ENCODE measurements at places on chromosomes 5 and 9.

DNA sequence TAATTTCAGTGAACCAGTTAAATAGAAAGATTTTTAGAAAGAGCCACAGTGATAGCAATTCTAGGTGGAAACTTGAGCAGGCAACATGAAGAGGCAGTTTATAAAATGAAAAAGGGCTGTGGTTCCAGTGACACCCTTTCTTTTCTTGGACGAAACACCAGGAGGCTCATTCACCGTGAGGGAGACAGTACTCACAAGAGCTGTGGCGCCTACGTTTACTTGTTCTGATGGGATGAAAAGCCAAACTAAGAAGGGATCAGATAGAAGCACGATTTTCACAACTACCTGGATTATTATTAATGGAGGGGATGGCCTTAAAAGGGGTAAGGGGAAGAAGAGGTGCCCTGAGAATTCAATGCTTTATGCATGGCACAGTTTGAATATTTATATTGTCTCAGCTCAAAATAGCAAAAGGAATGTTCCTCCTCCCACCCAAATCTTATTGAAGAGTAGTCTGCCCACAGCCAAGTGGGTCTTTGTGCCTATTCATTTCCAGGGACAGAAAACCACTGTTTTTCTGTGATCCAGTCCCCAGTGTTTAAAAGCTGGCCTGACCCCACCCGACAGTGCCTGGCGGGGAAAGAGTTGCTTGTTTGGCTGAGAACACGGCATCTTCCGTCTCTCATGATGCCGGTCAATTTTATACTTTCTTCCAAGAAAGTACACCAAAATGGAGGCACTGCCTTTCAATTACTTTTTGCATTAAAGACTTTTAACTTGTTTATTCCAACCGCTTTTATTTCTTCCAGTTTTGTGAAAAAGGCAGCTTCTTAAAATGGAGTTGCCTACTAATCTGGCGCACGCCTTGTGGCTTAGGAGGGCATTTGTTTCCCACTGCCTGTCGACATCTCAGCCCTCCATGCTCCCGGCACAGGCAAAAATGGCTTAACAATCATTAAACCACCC is 51.9 kb downstream of the HABP4 start:
- DNase-seq, result no peak

DNA sequence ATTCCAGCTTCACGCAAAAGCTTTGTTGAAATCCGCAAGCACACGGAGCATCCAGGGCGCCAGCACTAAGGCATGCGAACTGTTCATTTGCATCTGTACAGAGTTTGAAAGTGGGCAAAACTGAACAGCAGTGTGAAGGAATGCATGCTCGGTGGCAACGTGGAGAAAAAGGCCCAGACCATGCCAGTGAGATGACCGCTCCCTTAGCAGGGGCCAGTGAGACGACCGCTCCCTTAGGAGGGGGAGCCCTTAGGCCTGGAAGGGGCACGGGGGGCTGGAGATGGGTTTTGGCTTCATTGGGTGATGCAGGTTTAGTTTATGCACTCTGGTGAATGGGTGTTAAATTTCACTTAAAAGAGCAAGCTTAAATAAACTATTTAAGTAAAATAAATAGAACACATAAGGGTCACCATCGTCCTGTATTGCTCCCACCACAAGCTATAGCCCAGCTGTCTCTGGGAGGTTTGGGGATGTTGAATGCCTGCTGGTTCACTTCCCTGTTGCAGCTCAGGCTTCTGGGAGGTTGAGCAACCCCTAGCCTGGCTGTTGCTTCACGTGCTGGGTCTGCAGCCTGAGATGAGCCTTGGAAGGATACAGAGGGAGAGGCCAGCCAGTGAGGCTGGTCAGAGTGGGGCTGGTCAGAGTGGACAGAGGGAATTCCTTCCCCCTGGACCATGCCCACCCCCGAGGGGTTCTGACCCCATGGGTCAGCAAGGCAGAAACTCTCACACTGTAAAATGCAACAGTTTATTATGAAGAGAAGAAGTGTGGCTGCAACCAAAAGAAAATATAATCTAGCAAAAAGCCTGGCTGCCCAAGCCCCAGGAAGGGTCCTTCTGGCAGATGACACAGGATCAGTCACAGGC is 4.6 kb upstream of the FCN1 start:
- no peak for DNase-seq

- no peak for DNase-seq
Observed at GRCh38 chr5:76855961-76856360, 6.1 kb downstream of the S100Z start.

DNA sequence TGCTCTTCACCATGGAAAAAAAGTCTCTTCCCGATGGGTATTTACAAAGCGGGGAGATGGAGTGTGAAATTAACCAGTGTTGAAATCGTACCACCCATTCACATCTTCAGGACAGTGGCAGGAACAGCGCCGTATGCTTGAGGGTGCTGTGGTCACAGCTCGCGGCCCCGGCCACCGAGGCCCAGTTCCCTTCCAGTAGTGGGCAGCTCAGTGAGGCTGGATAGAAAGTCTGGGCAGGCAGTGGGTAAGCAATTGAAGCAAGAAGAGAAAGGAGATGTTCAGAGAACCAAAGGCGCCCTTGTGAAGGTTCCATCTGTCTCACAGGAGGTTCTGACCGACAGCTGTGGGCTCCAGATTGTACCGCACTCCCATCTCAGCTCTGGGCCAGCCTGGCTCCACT is 59.1 kb downstream of the SECISBP2 start:
- no peak for DNase-seq

GRCh38 chr9:21804791-21805190 is 2.4 kb downstream of the MTAP start:
- no peak for DNase-seq

DNA sequence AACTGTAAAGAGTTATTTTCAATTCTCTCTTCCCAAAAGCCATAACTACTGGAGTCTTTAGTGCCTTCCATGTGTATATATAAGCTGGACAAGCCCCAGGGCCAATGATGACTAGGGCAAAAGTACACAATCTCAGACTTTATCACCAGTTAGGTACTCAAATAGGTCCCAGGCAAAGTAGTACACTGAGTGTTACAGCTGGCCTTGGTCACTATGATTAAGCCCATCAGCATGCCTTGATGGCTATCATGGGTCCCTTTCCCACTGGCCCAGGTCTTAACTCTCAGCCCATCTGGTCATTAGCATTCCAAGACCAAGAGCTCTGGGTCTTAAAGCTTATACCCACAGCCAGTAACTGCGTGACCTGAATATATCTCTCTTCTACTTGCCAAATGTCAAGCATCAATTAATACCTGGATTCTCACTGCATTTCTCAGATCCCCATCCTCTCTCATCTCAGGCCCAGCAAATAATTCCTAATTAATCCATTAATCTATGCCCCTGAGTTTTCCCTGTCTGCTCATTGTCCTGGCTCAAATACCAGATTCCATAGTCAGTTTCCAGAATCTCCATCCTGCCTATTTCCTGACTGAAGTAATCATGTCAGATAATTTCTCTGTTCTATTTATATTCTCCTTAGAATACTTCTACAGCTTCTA is 62.3 kb downstream of the NR6A1 start:
- no peak for DNase-seq

GRCh38 chr9:90114641-90115425 is 510.0 kb downstream of the GADD45G start:
- DNase-seq, result no peak

DNA sequence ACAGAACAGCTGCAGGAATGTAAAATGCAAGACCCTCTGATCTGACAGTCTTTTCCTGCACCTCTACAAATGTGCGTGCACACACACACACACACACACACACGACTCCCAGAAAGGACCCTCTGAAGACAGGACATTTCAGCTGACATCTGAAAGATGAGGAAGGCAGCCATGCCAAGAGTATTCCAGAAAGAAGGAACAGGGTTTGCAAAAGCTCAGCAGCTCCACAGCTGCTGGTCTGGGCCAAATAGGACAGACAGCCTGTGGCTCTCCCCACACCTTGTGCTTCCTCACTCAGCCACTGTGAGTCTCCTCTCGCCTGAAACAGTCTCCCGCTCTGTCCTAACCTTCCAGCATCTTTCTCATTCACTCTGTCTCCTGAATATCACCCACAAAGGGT is 189.0 kb downstream of the PALM2AKAP2 start:
- no peak for DNase-seq

DNA sequence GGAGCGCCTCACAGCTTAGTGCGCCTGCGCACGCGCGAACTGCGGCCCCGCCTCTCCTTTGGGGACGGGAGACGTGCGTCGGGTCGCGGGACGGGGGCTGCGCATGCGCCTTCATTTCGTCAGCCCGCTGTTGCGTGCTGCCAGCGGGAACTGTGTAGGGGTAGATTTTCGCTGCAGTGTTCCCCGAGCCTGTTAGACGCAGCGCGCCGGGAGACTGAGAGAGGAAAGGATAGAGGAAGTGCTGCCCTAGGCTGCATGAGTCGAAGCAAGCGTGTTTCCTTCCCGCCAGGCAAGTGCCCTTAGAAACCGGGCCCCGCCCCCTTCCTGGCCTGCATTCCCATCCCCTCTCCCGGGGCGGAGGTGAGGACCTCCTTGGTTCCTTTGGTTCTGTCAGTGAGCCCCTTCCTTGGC is 12.3 kb downstream of the ITGA1 start:
- DNase-seq, result peak; percentile 90

GRCh38 chr5:135373736-135374515 is 25.1 kb downstream of the MACROH2A1 start:
- no peak for DNase-seq

GRCh38 chr9:125887172-125887571 is 140.0 kb downstream of the PBX3 start:
- no peak for DNase-seq

DNA sequence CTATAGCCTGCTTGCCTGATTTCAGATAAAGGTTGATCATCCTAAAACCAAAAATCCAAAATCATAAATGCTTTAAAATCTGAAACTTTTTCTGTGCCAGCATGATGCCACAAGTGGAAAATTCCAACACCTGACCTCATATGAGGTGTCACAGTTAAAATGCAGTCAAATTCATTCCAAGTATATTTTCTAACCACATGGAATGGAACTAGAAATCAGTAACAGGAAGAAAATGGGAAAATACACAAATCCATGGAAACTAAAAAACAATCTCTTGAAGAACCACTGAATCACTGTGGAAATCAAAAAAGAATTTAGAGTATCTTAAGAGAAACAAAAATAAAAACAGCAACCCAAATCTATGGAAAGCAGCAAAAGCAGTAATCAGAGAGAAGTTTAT is 297.5 kb upstream of the COX7C start:
- no peak for DNase-seq

DNA sequence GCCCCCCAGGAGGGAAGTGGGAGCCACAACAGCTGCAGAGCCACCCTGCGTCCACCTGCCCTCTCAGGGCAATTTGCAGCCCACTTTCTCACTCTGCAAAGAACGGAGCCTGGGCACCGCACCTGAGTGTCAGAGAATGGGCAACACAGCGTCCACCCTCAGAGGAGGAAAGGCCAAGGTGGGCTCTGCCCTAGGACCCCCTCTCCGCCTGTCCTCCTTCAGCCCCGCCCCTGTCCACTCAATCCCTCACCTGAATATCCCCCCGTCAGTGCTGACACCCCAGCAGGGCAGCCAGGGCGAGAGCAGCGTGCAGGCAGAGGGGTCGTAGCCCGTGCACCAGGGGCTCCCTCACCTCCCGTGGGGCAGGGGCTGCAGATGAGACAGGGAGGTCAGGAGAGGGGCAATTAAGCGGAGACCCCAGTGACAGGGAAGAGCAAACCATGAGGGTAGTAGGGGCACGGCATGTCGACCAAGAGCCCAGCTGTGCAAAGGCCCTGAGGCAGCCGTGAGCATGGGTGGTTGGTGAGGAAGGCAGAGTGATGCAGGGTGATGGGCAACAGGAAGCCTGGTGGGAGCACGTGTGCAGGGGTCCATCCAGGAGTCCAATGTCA is 140.3 kb downstream of the OLFM1 start:
- DNase-seq, result no peak

DNA sequence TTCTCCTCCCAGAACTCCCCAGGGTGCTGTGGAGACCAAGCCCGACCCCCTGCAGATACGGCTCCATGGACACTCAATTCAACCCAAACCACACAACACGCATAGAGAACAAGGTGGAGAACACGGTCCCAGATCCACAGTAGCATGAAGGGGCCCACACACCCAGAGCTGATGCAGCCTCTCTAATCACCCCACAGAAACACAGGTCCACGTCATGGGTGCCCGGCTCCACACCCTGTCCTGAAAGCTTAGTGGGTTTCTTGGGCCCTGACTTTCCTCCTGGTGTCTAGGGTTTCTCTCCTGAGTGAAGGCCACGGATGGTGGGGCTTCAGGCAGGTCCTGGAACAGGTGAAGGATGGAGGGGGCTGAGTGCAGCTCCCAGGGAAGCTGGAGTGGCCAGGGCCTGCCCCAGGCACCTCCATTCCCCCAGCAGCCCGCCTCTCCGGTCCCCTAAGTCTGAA is 1.5 kb upstream of the SLC23A1 start:
- no peak for DNase-seq

- DNase-seq, result no peak
Observed at GRCh38 chr5:111367115-111367514, 142.9 kb downstream of the CAMK4 start.

GRCh38 chr5:74761241-74761640 is 5.7 kb downstream of the GFM2 start:
- no peak for DNase-seq
